ENCODE measurements at places on chromosomes 1 and 21. TPM values are rescaled to one million over a fixed set of nuclear protein-coding genes. Genes with fewer than 3 reads are reported as not detected.

GBP7 gene
- not detected for total RNA-seq

- no peak for DNase-seq
Measured at GRCh38 chr1:6140413-6140812, 39.7 kb downstream of the CHD5 start.

DNA sequence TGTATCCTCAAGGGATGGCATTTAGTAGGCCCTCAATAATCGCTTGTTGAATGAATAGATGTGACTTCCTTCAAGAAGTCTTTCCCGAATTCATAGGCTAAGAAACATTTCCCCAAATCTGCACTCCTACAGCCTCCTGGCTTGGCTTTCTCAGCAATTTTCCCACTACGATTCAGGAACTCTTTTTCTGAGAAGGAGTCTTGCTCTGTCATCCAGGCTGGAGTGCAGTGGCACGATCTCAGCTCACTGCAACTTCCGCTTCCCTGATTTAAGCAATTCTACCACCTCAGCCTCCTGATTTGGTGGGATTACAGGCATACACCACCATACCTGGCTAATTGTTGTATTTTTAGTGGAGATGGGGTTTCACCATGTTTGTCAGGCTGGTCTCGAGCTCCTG, 37.9 kb upstream of the IFFO2 start:
- no peak for DNase-seq

S100A14 gene
- 0.16 TPM for total RNA-seq

- DNase-seq = no peak
Measured at GRCh38 chr1:210360852-210361477, 32.3 kb downstream of the HHAT start.

GRCh38 chr21:36807422-36807928, 108.6 kb downstream of the SIM2 start:
- DNase-seq = no peak

UBQLN4 gene
- 59.5 TPM for total RNA-seq

DNA sequence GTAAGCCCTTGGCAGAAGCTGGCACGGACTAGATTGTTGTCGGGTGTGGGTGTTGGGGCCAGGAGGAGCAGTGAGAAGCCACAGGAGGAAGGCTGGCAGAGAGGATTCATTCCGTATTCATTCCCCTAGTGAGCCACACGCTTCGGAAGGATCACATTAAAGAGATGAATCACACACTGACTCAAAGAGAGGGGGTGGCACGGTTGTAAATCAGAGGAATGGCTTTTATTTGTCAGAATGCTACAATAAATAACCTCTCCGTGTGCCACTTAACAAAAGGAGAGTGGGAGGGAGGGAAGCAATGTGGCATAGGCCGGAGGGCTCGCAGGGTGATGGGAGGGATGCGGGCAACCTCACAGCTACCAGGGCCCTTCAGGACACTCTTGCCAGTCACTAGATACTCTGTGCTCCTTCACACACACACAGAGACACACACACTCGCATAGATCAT, 135.5 kb downstream of the HIVEP3 start:
- no peak for DNase-seq

- DNase-seq = no peak
Measured at GRCh38 chr21:30714946-30715345, 3.6 kb downstream of the KRTAP21-3 start.

DNA sequence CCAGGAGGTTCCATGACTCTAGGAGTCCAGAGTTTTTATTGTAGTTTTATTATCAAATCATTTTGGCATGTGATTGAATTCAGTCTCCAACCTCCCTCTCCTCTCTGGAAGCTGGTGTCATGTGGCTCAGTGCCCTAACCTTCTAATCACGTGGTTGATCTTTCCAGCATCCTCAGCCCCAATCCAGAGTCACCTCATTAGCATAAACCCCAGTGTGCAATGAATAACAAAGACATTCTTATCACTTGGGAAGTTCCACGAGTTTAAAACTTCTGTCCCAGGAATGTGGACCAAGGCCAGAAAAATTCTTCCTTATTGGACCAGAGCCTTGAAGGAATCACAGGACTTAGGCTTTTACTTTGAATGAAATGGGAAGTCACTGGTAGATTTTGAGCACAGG, 52.2 kb downstream of the KIRREL1 start:
- no peak for DNase-seq

SERPINC1 gene
- total RNA-seq = not detected

DNA sequence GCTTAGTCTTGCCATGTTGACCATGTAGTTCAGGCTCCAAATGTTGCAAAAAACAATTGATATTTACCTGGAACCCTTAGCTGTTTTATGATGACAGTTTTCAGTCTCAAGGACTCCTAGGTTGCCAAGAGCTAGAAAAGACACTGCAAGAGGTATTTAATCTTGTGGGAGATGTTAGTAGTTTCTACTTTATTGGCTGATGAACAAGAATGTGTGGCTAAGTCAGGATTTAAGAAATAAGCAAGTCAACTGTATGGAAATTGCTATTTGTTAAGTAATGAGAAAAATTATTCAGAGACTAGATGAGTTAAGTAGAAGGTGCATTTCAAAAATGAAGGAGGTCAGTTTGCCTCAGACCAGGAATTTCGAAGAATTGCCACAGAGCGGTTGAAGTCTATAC, 639.7 kb upstream of the USP24 start:
- no peak for DNase-seq

HSF2BP gene
- 1.2 TPM for total RNA-seq

GRCh38 chr1:87539147-87539546, 210.5 kb downstream of the LMO4 start:
- DNase-seq = no peak

GRCh38 chr1:210624722-210625121, 296.0 kb downstream of the HHAT start:
- no peak for DNase-seq

GRCh38 chr1:209585672-209586071, 2.2 kb downstream of the CAMK1G start:
- DNase-seq = no peak

IFNLR1 gene
- total RNA-seq = 3.1 TPM

- DNase-seq = no peak
Measured at GRCh38 chr1:208141610-208142192, 102.5 kb downstream of the PLXNA2 start.

ZSWIM5 gene
- total RNA-seq = 0.15 TPM

DNA sequence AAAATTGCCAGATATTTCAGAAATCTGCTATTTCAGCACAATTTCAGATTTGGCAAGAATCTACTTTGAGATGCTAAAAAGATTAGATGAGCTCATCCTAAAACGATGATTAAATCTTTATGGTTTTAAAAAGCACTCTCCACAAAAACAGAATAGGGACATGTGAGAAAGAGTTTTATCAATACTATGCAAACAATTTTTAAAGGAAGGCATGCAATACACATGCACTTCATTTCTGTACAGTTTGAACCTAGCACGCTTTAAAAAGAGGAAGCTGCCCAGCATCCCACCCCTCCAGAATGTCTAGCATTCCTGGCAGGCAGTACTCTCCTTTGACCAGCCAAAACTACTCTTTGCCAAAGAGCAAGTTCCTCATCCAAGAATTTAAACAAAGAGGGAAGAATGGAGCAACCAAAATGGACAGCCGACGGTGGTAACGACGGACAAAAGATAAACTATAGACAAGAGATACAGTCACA, 1.3 kb downstream of the ARHGAP29 start:
- DNase-seq = no peak

CCT8 gene
- total RNA-seq = 400 TPM

GRCh38 chr1:22053017-22053860, 730 bp downstream of the CDC42 start:
- DNase-seq = peak; percentile 44

CHTOP gene
- total RNA-seq = 105 TPM

Data from activated T-helper 1 cell treated with anti-CD3 and anti-CD28 coated beads, Interleukin-12 subunit alpha, Interleukin-12 subunit beta, Interleukin-2, Interleukin-4 antibody, amounts not matched to agents 30 ng/mL and 10 ng/mL and 1 ng/mL, durations not matched to agents 14 hours and 24 hours and 36 hours (primary cell).